ENCODE measurements at places on chromosomes 2 and 18. TPM values are rescaled to one million over a fixed set of nuclear protein-coding genes. Genes with fewer than 3 reads are reported as not detected.

ASXL3 gene
- total RNA-seq = not detected

ARHGEF33 gene
- total RNA-seq = 0.28 TPM

GRCh38 chr18:36089001-36089400 lies 21.6 kb upstream of the RPRD1A start:
- no peak overlapping the region for H3K27ac ChIP-seq
- H3K36me3 ChIP-seq = no peaks in the 10 kb centered on the region

CKAP2L gene
- 66.3 TPM for total RNA-seq

- no peak for DNase-seq
- H3K4me1 ChIP-seq = peaks cover 14% of the 10 kb centered on the region
- peaks cover 86% of the 10 kb centered on the region for H3K27me3 ChIP-seq
- H3K4me3 ChIP-seq = no peak overlapping the region
- no peak overlapping the region for H3K27ac ChIP-seq
Measured at GRCh38 chr2:109322111-109322510, 193.1 kb downstream of the SH3RF3 start.

DNA sequence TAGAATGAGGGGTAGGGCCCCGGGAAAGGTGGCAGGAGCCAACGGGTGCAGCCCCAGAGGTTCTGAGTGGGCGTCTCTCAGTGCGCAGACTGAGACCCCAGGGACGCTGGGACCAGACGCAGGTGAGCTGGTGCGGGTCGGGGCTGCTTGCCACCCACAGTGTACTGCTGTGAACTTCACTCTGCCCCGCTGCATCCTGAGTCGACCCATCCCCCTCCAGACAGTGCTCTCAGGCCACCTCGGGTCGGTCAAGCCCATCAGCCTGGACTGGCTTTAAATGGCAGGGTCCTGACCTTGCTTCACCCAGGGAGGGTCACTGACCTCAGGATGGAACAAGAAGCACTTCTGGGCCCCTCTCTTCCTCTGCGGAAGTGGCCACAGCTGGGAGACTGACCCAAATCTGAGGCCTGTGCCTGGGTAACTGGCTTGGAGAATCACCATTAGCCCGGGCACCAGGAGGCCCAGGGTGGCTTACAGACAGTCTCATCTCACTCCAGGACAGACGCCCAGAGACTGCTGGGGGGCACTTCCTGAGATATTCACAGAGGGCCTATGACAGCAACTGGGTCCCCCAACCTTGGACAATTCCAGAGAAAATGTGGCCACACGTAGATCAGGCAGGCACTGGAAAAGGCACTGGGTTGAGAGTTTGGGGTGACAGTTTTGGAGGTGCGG lies 23.7 kb upstream of the BOK start:
- no peak overlapping the region for H3K4me3 ChIP-seq
- DNase-seq = no peak
- H3K27ac ChIP-seq = no peak overlapping the region
- no peaks in the 10 kb centered on the region for H3K4me1 ChIP-seq
- H3K36me3 ChIP-seq = no peaks in the 10 kb centered on the region

PRSS56 gene
- not detected for total RNA-seq

DNA sequence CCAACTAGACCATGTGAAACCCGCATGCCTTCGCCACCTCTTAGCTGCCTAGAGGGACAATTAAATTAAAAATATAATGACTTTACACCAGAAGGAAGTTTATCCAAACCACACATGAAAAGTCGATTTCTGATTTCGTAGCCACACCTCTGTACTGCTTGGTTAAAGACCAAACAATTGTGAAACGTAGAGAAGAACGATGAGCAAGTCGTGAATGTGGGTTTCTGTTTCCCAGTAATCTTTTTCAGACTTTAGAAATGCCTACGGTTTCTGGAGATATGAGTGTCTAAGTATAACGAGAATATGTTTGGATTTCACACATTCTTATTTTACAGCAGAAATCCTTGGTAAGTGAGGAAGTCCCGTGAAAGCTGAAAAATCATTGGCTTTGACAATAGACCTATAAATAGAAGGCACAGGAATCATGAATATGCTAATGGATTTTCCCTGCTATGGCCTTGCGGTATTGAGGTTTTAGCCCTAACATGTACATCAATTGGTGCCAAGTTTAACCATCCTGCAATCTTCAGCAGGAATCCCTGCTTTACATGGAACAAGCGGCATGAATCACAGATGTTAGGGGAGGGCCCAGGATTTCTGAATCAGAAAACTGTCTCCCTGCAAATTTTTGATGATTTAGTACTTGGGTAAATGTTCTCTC lies 105.6 kb downstream of the TTC32 start:
- H3K27me3 ChIP-seq = no peaks in the 10 kb centered on the region
- no peak overlapping the region for H3K27ac ChIP-seq
- no peak for DNase-seq
- no peaks in the 10 kb centered on the region for H3K36me3 ChIP-seq

AGXT gene
- not detected for total RNA-seq

DNA sequence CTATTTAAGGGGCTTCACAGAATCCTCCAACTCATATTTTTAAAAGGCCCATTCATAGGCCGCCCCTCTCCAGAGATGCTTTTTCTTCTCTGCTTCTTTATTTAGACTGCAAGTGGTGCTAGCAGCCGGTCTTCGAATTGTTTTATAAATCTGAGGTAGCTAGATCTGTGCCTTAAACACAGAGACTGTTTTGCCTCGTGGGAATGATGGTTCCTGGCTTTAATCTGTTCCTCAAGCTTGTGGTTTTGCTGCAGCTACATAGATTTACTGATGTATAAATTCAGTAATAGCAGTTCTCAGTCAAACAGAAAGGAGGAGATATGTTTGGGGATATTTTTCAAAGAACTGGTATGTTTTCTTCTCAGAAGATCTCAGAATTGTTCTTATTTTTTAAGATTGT lies 45.3 kb downstream of the TNFRSF11A start:
- no peak overlapping the region for H3K4me3 ChIP-seq
- H3K4me1 ChIP-seq = peaks cover 69% of the 10 kb centered on the region
- peaks cover 61% of the 10 kb centered on the region for H3K36me3 ChIP-seq
- no peak for DNase-seq

CIDEA gene
- total RNA-seq = not detected

NOL4 gene
- total RNA-seq = not detected

Measured in activated CD4-positive, alpha-beta memory T cell treated with anti-CD3 and anti-CD28 coated beads, Interleukin-2, amount 10 ng/mL, durations not matched to agents 7 days and 5 days (primary cell).